ENCODE measurements at places on chromosomes 6 and 20. TPM values are rescaled to one million over a fixed set of nuclear protein-coding genes. Genes with fewer than 3 reads are reported as not detected.

- no peak for DNase-seq
Observed at GRCh38 chr6:139027620-139028182, 844 bp upstream of the ABRACL start.

GRCh38 chr20:45685896-45686295 is 15.9 kb upstream of the WFDC11 start:
- no peak for DNase-seq

DNA sequence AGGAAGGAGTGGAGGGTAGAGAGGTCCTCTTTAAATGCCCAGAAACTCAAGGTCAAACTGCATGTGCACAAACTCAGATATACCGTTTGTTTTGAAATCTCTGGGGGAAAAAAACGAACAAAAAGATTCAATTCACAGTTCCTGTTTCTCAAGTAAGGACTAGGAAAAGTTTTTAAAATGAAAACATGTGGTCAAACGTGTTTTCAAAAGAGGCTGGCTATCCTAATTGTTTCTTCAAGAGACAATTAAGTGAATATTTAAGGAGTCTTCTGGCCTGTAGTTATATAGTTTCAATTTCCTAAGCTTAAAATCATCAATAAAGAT is 3.1 kb downstream of the RSPO3 start:
- no peak for DNase-seq

- DNase-seq = no peak
Observed at GRCh38 chr6:13282393-13283069, 45.8 kb downstream of the TBC1D7 start.

DNA sequence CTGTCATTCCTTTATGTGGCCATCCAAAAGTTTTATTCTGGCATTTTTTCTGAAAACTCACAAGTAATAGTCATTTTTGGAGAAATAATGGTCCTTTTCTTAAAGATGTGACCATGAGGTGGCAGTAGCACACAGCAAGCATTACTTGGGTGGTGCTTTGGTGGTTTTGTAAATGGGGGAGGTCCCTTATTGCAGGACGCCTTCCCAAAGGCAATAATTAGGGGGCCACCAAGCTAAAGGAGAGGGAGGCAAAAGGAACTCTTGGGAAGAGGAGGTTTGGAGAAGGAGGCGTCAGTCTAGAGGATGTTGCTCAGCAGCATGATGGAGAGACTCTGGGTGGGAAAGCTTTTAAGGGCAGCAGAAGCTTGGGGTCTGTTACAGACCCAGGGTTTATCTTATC is 422.6 kb upstream of the MMS22L start:
- no peak for DNase-seq

DNA sequence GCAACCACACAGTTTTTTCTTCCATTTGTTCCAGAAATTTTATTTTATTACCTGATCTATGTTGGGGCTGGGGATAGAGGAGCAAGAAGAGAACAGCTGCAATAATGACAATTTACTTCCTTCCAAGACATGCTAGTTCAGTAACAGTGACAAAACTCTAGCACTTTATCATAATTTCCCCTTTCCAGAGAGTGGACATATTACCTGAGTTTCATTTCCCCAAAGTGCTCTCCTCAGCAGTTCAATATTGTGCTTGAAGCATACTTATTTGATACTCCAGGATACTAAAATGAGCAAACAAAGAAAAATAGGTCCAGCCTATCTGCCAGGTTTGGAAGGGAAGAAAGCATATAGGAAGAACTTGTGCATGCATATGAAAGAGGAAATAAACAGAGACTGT is 157.7 kb downstream of the ID4 start:
- DNase-seq = no peak

DNA sequence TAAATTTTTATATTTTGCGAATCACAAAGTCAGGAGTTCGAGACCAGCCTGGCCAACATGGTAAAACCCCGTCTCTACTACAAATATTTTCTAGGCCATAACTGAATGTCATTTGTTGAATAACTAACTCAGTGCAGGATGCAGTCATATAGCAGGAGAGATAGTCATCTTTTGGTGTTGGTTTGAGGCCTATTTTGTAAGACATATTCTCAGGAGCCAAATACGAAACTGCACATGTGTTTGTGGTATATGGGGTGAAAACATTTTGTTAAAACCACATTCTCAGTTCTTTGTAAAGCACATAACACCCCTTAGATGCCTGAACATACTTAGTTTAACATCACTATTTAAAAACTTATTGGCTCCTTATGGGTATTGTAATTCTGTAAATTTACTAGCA is 4.7 kb upstream of the ENPP5 start:
- no peak for DNase-seq

The VSX1 gene
- total RNA-seq = not detected

The CRYBG1 gene
- 14.9 TPM for total RNA-seq
